ENCODE measurements at places on chromosomes 5 and 9.
A peak's percentile ranks its signal among the peaks of the same experiment; 100 is the strongest.

- no peak for DNase-seq
Measured at GRCh38 chr9:70093944-70094343, 50.3 kb downstream of the MAMDC2 start.

DNA sequence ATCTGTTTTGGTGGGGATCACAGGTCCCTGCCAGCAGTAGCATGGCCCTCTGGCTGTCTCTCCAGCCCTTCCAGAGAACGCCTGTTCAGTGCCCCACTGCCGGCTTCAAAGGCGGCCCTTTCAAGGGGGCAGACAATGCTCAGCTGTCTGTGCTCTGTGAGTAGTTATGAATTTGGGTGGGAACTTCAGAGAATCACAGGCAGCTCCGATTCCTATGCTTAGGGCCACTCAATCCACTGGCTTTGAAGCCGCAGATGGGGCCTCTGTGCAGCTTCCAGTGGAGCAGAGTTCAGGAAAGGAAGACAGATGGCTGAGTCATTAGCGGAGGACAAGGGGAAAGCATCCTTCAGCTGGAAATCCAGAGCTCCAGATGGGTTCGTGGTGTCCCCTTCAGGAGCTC lies 42.4 kb downstream of the NKX2-5 start:
- DNase-seq = no peak

- DNase-seq = no peak
Measured at GRCh38 chr5:41157272-41157894, 55.9 kb downstream of the C6 start.

DNA sequence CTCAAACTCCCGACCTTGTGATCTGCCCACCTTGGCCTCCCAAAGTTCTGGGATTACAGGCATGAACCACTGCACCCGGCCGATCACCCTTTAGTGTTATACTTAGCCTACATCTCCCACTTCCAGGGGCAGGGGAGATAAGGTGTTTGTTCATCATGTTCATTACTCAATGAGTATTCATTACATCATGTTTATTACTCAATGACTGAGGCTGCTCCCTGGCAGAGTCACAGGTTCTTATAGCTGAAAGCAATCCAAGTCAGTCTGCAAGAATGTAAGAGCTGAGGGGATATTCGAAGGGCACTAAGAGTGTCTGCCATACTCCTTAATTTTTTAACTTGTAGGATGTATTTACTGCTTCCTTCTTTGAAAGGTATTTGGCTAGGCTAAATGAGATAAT lies 214.2 kb downstream of the SPATA31D1 start:
- DNase-seq = no peak

- no peak for DNase-seq
Measured at GRCh38 chr5:157750320-157750719, 6.8 kb downstream of the LSM11 start.

- DNase-seq = no peak
Measured at GRCh38 chr9:134056483-134057306, 11.1 kb downstream of the BRD3 start.

DNA sequence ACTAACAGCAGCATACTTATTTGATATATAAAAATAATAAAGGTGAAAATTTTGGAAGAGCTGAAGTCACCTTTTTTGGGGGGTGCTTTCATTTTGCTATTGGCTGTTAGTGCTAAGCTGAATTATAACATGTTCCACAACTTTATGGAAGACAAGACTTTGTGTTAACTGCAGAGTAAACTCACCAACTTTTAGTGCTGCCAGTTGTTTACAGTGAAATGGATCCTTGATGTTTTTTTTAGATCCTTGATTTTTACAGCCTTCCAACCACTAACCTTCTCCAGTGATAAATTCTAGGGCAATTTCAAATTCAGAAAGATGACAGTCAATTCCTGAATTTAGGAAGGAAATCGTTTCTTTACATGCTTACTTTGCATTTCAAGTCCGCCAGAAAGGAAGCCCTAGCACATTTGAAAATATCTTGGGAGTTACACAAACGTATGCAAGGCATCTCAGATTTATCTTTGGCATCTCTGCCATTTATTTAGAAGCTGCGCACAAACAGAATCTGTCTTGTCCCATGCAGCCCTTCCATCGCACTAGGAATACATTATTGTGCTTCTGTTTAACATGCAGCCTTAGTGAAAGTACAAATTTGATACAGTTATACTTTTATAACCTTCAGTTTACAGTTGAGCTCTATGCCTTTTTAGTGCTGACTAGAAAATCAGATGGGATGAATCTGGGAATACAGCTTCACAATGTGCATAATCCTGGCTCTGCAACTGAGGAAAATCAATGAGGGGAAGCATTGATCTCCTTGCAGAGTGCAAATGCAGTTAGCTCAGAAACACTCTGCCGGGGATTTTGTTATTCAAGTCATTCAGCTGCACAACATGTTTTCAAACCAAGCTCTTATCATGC lies 142.4 kb upstream of the ZNF608 start:
- no peak for DNase-seq

GRCh38 chr5:158499075-158499891 lies 600.4 kb downstream of the EBF1 start:
- no peak for DNase-seq

DNA sequence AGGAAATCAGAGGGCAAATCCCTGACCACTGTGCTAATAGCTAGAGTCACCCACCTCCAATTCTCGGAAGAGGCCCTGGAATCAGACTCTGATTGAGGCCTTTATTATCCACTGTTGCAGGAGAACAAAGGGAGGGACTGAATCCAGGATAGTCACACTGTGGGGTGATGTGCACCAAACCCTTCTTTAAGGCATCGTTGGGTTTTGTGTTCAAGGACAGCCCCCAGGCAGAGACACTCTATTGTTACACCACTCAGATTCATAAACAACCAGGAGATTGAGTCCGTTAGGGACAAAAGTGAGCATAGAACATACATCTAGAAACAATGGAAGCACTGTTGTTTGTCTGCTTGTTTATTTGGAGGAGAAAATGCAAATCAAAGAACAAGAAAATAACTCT lies 124.6 kb upstream of the TBCA start:
- no peak for DNase-seq

- DNase-seq = no peak
Measured at GRCh38 chr5:172145870-172146747, 41.9 kb downstream of the STK10 start.

DNA sequence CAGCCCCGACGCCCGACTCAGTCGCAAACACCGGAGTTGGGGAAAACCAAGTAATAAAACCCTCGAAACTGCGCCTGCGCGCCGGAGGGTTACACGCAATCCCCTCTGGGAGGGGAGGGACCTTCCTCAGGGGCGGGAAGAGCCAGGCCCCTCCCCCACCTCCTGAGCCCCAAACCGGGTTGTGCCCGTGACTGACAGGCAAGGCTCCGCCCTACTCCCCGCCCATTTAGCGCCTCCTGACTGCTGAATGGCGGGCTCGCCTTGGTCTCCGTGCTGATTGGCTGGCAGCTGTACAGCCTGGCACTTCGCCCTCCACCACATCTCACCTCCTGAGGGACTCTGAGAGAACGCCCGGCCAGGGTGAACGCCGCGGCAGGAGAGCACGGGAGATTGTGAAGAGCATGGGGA lies at the start of gene PRDM9:
PRDM9 (plus strand) TSS at position 332 of the 408 bp plus-strand sequence. CDS start 1,425 bp downstream, outside the sequence.
- no peak for DNase-seq

DNA sequence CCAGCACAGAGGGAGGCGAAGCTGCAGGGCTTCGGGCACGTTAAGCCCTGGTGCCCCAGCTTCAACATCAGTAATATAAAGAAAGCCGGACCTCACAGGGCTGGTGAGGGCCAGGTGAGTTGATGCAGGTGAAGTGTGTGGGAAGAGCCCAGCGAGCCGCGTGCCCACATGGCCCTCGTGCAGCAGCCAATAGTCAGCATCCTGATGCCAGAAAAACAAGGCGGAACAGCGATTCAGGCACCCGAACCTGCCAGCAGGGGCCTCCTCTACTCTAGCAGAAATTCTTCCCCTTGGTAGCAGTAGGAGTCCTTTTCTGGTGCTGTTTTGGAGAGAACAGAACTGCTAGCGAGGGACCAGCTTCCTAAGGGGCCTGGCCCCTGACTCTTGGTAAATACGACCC lies 7.8 kb downstream of the MED10 start:
- DNase-seq = no peak

GRCh38 chr5:65808818-65809217 lies 86.8 kb downstream of the NLN start:
- no peak for DNase-seq

DNA sequence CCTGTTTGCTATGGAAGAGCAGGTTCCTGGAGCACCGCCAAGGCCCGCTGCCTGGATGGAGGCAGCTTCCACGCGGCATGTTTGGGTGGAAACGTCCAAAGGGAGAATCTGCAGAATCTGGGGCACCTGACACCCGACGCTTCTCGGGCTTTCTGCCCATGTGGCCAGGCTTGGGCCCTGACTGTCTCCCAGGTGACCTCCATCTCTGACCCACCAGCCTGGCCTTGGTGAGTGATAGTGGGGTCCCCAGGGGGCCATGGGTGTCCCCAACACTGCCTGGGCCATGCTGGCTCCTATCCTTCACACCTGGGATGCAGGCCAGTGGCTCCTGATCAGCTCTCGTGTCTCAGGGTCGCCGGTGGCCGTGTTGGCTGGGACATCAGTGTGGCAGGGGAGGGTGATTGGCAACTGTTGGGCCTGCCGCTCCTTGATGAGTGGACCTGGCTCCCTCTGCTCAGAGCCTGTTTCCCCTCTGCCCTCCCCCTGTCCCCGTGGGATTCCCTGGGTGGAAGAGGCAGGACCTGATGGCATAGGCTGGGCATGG lies 34.0 kb downstream of the GLT6D1 start:
- DNase-seq = no peak

- peak; percentile 46 for DNase-seq
Measured at GRCh38 chr9:36191290-36191645, 547 bp downstream of the CLTA start.

DNA sequence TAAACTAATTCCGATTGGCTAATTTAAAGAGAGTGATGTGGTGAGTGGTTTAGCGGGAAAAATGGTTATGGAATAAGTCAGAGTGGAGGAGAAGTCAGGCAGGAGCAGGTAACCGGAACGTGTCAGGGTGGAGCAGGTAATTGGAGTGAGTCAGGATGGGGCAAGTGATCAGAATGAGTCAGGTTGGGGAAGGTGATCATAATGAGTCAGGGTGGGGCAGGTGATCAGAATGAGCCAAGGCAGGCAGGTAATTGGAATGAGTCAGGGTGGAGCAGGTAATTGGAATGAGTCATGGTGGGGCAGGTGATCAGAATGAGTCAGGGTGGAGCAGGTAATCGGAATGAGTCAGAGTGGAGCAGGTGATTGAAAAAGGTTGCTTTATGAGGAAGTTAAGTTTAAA lies 101.4 kb downstream of the TMEM167A start:
- DNase-seq = no peak

GRCh38 chr5:177996660-177997318 lies 747 bp upstream of the PROP1 start:
- no peak for DNase-seq

GRCh38 chr5:179816401-179816795 lies 4.3 kb upstream of the SQSTM1 start:
- no peak for DNase-seq

DNA sequence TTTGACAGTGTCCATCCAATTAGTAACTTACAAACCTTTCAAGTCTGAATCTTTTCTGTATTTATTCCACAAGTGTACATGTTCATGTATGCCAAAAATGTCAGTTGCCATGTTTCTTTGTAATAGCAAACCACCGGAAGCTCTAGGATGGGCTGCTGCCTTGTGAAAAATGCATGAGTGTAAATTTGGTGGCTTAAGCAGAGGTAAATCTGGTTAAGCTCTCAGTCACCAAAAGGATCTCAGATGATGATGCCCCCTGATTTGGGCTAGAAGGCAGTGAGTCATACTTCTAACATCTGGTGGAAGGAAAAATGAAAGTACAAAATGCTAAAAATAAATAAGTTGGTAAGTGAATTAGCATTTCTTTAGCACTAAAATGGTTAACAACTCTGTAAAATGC lies 567.5 kb downstream of the ELAVL2 start:
- no peak for DNase-seq

DNA sequence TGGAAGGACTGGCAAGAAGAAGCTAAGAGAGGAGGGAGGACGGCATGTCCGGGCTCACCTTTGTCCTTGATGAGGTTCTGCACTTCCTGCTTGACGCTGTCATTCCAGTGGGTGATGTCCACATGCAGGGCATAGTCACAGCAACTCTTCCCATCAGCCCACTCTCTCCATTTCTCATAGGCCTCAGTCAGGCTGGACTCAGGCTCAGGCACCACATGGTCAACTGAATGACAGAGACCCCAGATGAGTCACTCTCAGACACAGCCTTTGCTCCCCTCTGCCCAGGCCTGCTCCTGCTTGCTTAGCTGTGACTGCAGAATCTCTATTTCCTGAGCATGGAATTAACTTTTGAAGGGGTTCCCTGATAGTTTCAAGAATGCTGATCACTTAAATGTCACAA lies 94.2 kb downstream of the DPYSL3 start:
- no peak for DNase-seq

GRCh38 chr9:3478549-3478953 lies 47.2 kb downstream of the RFX3 start:
- peak; percentile 6 for DNase-seq

- DNase-seq = no peak
Measured at GRCh38 chr9:8684978-8685708, 885.6 kb upstream of the DMAC1 start.

DNA sequence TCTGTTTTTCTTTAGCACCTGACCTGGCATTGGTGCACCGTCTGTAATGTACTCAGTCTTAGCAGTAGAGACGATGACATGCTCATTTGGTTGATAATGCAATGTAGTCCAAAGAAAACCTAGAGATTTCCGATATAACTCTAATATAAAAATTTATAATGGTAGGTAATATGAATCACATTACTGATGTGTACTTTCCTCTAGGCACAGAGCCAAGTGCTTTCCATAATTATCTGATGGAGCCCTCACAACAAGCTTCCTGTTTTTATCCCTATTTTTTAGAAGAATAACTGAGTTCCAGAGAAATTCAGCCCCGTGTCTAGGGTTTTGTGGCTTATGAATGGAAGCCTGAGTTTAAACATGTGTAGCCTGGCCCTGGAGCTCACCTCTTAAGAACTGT lies 53.7 kb downstream of the KDM4C start:
- no peak for DNase-seq

DNA sequence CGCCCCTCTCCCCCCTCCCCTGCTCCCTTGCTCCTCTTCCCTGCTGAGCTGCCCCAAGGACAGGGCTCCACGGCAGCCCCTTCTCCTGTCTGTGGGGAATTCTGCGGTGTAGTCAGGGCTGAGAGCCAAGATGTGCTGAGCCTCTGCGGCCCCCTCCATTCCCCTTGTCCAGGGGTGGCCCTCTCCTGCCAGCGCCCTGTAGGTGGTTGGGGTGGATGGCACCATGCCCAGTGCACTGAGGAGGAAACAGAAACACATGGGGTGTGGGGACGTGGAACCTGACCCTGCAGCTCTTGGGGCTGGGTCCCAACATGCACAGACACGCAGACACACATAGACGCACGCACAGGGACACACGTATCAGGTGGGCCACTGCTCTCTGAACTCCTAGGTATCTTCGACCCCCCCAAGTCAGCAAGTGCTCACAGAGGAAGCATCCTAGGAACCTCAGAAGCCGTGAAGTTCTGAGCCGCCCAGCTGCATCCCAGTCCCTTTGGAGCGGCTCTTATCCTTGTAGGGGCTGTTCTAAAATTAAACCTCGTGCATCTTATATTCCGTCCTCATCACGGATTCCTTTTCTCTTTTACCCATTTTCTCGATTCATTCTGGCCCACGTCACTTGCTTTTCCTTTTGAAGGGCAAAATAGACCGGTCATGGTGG lies 64.8 kb downstream of the HMCN2 start:
- DNase-seq = no peak

- DNase-seq = no peak
Measured at GRCh38 chr5:58383448-58383847, 76.4 kb downstream of the PLK2 start.

GRCh38 chr9:37876376-37876775 lies 27.6 kb downstream of the SLC25A51 start:
- no peak for DNase-seq

Data from germinal center (tissue), 1 donor.